ENCODE measurements at places on chromosomes 13 and 19.

DNA sequence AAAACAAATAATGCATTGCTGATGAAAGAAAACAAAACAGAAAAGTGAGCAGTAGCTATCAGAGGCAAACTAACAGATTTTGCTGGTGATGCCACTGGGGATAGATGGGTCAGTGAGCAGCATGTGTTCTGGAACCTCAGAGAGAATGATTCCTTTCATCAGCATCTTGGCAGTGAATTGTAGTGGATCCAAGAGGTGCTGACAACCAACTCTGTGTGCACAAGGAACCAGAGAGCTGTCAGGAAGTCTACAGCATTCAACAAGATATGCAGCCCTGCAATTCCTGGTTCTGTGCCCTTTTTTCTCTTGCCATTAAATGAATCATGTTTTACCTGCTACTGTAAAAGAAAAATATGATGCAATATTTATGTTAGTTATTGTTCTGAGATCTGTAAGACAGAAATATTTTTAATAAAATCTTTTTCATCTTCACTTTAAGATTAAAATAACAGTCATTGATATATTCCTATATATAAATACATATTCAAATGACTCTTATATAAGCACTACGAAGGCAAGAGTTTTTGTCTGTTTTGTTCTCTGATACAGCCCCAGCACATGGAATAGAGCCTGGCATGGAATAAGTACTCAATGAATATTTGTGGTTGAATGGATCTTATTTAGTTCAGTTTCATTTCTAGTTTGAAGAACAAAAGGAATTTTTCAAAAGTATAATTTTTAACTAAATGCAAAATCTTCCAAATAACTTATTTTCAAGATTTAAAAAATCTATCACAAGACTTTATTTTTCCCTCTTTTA, 80.8 kb downstream of the FREM2 start:
- no peak for DNase-seq

GRCh38 chr13:109737606-109738005, 48.8 kb downstream of the IRS2 start:
- no peak for DNase-seq

DNA sequence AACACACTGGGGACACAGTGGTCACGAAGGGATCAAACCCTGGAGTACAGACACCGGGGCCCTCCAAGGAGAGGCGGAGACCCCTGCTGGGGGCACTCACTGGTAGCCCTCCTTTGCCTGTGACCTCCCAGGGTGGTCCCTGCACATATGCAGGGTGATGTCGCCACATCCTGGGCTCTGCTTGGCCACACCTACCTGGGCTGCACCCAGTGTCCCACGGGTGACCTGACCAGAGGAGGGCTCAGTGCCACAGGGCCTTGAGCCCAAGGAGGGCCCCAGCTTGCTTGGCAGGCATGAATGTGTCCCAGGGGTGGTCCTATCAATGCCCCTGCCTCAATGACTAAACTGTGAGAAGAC, 4.1 kb downstream of the PCID2 start:
- DNase-seq: no peak

GRCh38 chr19:55353356-55353802, 1.1 kb downstream of the COX6B2 start:
- DNase-seq: no peak

DNA sequence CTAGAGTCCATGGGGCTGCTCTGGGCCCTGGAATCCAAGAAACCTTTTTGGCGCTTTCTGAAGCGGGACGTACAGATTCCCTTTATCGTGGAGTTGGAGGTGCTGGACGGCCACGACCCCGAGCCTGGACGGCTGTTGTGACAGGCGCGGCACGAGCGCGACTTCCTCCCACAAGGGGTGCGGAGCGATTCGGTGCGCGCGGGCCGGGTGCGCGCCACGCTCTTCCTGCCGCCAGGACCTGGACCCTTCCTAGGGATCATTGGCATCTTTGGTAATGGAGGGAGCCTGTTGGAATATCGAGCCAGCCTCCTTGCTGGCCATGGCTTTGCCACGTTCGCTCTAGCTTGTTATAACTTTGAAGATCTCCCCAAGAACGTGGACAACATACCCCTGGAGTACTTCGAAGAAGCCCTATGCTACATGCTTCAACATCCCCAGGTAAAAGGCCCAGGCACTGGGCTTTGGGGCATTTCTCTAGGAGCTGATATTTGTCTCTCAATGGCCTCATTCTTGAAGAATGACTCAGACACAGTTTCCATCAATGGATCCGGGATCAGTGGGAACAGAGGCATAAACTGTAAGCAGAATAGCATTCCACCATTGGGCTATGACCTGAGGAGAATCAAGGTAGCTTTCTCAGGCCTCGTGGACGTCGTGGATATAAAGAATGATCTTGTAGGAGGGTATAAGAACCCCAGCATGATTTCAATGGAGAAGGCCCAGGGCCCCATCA, 3.5 kb upstream of the ZFP82 start:
- DNase-seq: no peak

DNA sequence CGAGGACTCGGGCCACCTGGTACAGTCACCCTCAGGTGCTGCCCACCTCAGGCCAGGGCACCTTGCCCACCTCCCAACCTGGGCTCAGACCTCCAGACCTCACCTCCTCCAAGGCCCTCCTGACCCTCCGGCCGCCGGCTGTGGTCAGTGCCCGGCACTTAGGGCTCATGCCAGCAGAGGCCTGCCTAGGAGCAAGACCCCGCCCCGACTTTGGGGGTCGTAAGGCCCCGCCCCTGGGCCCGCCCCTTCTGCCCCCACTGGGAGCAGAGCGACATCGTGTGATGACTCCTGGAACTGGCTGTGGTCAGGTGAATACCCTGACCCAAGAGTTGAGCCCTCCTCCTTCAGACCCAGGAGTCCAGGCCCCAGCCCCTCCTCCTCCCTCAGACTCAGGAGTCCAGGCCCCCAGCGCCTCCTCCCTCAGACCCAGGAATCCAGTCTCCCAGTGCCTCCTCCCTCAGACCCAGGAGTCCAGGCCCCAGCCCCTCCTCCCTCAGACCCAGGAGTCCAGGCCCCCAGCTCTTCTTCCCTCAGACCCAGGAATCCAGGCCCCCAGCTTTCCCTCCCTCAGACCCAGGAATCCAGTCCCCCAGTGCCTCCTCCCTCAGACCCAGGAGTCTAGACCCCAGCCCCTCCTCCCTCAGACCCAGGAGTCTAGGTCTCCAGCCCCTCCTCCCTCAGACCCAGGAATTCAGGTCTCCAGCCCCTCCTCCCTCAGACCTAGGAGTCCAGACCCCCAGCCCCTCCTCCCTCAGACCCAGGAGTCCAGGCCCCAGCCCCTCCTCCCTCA, at the start of gene SBK2:
SBK2 (minus strand) TSS at position 183 of the 790 bp plus-strand sequence. CDS start 839 bp downstream, outside the sequence.
- DNase-seq: no peak

- DNase-seq: no peak
Measured at GRCh38 chr13:58434943-58435342, 803.4 kb downstream of the PCDH17 start.

DNA sequence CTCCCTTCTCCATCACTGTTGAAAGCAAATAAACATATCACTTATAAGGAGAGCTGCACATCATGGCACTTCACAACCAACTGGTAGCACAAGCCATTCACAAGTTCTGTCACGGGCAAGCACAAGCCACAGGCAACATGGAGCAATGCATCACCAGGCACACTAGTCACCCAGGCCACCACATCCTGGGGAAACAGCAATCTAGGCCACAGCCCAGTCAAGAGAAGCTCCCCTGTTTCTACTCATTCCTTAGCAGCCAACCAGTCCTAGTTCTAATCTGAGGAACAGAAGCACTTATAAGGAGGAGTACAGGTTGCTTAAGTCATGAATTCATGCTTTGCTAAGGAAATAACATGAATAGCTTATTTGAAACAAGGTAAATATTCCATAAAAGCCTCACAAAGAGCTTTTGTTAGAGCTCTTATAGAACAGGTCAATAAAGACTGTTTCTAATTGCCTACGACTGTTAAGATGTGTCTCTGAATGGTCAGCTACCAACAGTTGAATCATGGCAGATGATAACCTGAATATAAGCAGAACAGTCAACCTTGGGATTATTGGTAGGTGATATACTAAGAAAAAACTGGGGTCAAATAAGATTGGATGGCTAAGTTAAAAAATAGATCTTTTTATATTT, 169.0 kb downstream of the TBC1D4 start:
- DNase-seq: no peak

DNA sequence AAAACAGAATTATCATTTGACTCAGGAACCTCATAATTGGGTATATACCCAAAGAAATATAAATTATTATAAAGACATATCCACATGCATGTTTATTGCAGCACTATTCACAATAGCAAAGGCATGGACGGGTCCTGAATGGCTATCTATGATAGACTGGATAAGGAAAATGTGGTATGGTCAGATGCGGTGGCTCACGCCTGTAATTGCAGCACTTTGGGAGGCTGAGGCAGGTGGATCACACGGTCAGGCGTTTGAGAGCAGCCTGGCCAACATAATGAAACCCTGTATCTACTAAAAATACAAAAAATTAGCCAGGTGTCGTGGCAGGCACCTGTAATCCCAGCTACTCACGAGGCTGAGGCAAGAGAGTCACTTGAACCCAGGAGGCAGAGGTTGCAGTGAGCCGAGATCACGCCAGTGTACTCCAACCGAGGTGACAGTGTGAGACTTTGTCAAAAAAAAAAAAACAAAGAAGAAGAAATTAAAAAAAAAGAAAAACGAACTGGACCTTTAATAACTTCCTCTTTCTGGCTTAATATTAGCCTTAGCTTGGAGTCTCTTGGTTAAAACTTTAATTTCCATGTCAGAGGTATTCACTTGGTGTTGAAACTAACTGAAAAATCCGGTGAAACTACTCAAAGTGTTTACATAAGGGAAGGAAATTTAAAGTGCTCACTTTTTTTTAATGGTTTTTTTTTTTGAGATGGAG, 104.4 kb downstream of the ZNF486 start:
- no peak for DNase-seq

- DNase-seq: no peak
Measured at GRCh38 chr13:43316946-43317353, 293.6 kb downstream of the DNAJC15 start.

DNA sequence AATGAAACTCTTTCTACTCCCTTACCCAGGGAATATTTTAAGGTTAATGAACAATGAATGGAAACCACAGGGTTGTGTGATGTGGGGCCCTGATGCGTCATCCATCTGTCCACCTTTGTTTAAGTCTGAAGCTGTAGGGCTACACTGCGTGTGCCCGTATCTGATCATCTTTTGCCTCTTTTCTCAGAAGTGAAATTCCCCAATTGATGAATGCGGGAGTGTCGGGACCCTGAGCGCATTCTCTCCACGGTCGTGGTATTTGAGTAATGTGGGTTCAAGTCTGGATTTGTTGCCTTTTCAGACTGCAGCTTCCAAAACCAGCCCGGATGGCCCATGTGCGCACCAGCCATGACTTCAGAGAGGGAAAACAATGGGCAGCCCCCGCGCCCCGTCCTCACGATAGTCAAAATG, 112.3 kb downstream of the COL4A2 start:
- DNase-seq: no peak

GRCh38 chr13:68628994-68629393, 1398.9 kb upstream of the PCDH9 start:
- DNase-seq: no peak

GRCh38 chr19:43599635-43600295, 3.4 kb downstream of the ZNF576 start:
- no peak for DNase-seq

DNA sequence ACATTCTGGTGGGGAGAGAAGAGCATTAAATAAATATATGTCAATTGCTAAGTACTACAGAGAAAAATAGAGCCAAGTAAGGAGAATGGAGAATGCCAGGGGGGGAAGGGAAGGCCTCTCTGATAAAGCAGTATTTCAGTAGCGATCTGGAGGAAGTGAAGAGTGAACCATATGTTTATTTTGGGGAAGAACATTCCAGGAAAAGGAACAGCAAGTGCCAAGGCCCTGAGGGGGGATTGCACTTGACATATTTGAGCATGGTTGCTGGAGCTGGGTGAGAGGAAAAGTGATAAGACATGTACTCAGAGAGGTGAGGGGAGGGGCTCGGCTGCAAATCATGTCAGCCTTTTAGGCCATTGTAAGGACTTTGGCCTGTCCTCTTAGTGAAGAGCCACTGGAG, 30.4 kb downstream of the WDR87 start:
- DNase-seq: no peak

GRCh38 chr19:778910-779653, 18.2 kb upstream of the PTBP1 start:
- no peak for DNase-seq

DNA sequence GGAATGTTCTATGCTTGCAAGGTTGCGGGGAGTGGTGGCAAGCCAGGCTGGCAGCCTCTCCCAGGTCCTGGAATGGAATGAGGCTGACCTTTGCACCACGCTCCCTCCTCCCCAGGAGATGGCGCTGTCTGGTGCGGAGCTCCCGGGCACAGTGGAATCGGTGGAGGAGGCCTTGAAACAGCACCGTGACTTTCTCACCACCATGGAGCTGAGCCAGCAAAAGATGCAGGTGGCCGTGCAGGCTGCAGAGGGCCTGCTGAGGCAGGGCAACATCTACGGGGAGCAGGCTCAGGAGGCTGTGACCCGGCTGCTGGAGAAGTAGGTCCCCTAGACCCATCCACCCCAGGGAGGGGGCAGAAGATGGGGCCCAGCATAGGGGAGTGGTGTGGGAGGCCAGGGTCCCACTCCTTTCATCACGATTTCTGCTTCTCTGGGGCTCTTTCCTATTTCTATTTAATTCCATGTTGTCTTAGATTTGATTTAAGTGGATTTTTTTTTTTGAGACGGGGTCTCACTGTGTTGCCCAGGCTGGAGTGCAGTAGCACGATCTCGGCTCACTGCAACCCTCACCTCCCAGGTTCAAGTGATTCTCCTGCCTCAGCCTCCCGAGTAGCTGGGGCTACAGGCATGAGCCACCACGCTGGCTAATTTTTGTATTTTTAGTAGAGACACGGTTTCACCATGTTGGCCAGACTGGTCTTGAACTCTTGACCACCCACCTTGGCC, 53.2 kb upstream of the SHKBP1 start:
- no peak for DNase-seq

GRCh38 chr19:29672933-29673336, 7.7 kb downstream of the PLEKHF1 start:
- DNase-seq: no peak

GRCh38 chr13:97307882-97308624, 85.9 kb downstream of the MBNL2 start:
- no peak for DNase-seq

GRCh38 chr19:11373885-11374432, 507 bp upstream of the SWSAP1 start:
- no peak for DNase-seq

- no peak for DNase-seq
Measured at GRCh38 chr13:98285852-98286594, 109.0 kb upstream of the RNF113B start.

Measured in thoracic aorta (tissue), 2 donors.